ENCODE measurements at places on chromosomes 13 and 19. TPM values are rescaled to one million over a fixed set of nuclear protein-coding genes. Genes with fewer than 3 reads are reported as not detected.
A peak's percentile ranks its signal among the peaks of the same experiment; 100 is the strongest.

DNA sequence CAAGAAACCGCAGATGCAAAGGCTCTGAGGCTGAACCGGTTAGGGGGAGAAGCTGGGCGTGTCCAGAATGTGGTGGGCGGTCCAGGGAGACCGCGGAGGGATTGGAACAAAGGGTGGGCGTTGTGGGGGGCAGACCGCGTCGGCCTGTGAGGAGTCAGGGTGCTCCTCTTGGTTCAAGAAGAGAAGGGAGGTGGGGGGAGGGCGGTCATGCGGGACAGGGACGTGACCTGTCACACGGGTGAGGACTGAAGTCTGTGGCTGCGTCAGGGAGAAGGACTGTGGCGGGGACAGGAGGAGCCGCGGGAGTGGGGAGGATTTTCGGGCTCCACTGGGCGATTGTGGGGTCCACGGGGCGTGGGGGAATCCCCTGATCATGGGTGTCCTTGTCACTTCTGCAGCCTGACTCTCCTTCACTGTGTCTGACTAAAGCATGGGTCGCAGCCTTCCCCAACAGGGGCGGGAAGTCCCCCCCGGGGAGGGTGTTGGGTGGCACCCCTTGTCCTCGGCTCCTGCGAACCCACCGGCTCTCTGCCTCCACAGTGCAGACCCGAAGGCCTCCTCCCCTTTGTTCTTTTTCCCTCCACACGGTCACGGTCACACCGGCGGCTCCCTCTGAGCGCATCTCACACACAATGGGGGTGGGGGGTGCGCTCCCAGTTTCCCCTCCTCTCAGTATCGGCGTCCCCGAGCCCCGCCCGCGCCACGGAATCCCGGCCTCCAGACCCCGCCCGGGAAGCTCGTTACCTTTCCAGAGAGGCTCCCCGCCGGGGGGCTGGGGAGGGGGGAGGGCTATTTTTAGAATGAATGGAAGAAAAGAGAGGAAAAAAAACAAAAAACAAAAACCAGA is 16.4 kb upstream of the KCNN1 start:
- peak; percentile 31 for DNase-seq
- no peak overlapping the region for H3K4me3 ChIP-seq
- H3K4me1 ChIP-seq = peaks cover 59% of the 10 kb centered on the region
- H3K36me3 ChIP-seq = no peaks in the 10 kb centered on the region
- no peak overlapping the region for H3K27ac ChIP-seq
- peaks cover 34% of the 10 kb centered on the region for H3K27me3 ChIP-seq

GRCh38 chr13:97423300-97424045 is 10.5 kb upstream of the RAP2A start:
- DNase-seq = no peak
- no peaks in the 10 kb centered on the region for H3K27me3 ChIP-seq
- H3K4me3 ChIP-seq = no peak overlapping the region
- no peaks in the 10 kb centered on the region for H3K36me3 ChIP-seq

GRCh38 chr13:114151565-114152284 is 19.3 kb upstream of the RASA3 start:
- H3K4me1 ChIP-seq = peaks cover 79% of the 10 kb centered on the region
- no peaks in the 10 kb centered on the region for H3K27me3 ChIP-seq
- H3K4me3 ChIP-seq = no peak overlapping the region
- no peaks in the 10 kb centered on the region for H3K36me3 ChIP-seq
- DNase-seq = peak; percentile 59

DNA sequence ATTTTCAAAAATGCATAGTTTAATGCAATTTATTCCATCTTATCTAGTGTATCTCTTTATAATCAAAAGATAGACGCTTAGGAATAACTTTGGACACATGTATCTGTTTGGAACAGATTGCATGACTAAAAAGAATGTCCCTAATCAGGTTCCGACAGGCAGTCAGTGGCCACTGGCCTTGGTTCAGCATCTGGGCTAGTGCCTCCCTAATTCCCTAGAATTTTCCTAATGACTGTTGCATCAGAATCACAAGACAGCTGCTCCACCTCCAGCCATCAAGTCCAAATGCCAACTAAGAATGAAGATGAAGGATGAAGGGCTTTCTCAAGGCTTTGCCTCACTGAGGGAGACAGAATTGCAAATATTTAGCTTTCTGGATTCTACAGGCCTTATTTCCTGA is 173.8 kb downstream of the EFNB2 start:
- H3K4me1 ChIP-seq = no peaks in the 10 kb centered on the region
- no peaks in the 10 kb centered on the region for H3K36me3 ChIP-seq
- DNase-seq = no peak
- no peaks in the 10 kb centered on the region for H3K27me3 ChIP-seq

- H3K4me1 ChIP-seq = no peaks in the 10 kb centered on the region
- H3K27ac ChIP-seq = no peak overlapping the region
- no peak overlapping the region for H3K4me3 ChIP-seq
- no peaks in the 10 kb centered on the region for H3K36me3 ChIP-seq
- no peaks in the 10 kb centered on the region for H3K27me3 ChIP-seq
Measured at GRCh38 chr19:31641591-31641990, 292.4 kb upstream of the TSHZ3 start.

Gene ATCAY
- total RNA-seq = not detected

Gene RASGRP4
- not detected for total RNA-seq

Gene CEACAM7
- total RNA-seq = not detected

Gene ATP4B
- not detected for total RNA-seq

All from CD4-positive, alpha-beta memory T cell (primary cell).